Myometrial cell (primary cell): ENCODE measurements at places on chromosomes 2 and 18. TPM values are rescaled to one million over a fixed set of nuclear protein-coding genes. Genes with fewer than 3 reads are reported as not detected.

Gene MEX3C
- total RNA-seq: 20.5 and 31.4 TPM in 2 replicates

Gene CLEC4F
- total RNA-seq: not detected in 2 replicates

Gene SCN2A
- 2.0 and 9.0 TPM in 2 replicates for total RNA-seq

Gene RAB17
- not detected in 2 replicates for total RNA-seq

Gene SLC38A11
- total RNA-seq: not detected in 2 replicates

Gene EPB41L3
- not detected in 2 replicates for total RNA-seq

Gene PRSS56
- not detected in 2 replicates for total RNA-seq

Gene ADNP2
- total RNA-seq: 11.5 and 16.7 TPM in 2 replicates

Gene CASP8
- 15.6 and 27.6 TPM in 2 replicates for total RNA-seq

Gene CAVIN2
- 10.8 and 13.0 TPM in 2 replicates for total RNA-seq

Gene HMSD
- total RNA-seq: 0.86 and 0.89 TPM in 2 replicates

Gene NLRC4
- not detected in 2 replicates for total RNA-seq

Gene MRO
- total RNA-seq: not detected in 2 replicates

Gene COL3A1
- 2,539 and 2,849 TPM in 2 replicates for total RNA-seq

Gene B4GALT6
- total RNA-seq: 1.2 and 3.9 TPM in 2 replicates

Gene CFC1
- not detected in 2 replicates for total RNA-seq

Gene NPHP1
- total RNA-seq: 4.3 and 6.7 TPM in 2 replicates

Gene OR6B2
- total RNA-seq: not detected in 2 replicates

Gene CAPN14
- under 0.01 TPM in 2 replicates for total RNA-seq

Gene ANKRD30BL
- not detected in 2 replicates for total RNA-seq
